Spleen (tissue), 13 donors: ENCODE measurements at places on chromosomes 1 and 21. TPM values are rescaled to one million over a fixed set of nuclear protein-coding genes. Genes with fewer than 3 reads are reported as not detected.

DNA sequence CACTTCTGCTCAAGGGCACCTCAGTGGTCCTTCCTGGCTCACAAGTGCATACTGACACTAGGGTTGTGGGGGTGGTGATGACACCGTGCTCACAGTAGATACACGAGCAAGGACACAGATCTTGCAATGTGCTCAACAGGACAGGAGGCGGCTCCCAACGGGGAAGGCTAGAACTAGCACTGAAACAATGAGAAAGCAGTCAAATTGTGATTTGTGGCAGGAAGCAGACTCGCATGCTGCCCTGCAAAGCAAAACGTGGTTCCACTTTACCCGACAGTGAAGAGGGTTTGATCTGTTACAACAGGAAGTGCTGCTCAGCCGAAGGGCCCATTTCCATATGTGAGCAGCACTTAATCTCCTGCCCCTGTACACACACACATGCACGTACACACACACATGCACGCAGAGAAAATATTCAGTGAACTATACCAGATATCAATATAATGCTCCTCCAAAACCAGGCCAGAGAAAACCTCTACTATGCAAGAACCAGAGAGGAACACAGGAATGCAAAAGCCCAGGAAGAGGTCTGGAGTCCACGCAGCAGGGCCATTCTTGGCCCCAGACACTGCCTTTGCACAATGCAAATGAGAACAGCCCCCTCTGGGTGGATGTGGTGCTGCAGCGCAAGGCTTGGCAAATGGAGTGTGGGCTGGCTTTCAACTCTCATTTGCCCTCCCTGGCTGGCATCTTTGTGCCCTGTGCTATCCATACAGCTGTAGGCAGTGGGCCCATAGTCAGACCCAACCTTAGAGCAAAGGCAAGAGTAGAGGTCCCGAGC, 47.1 kb downstream of the KANK4 start:
- peaks cover 8% of the 10 kb centered on the region for H3K4me1 ChIP-seq
- no peaks in the 10 kb centered on the region for H3K27me3 ChIP-seq
- no peaks in the 10 kb centered on the region for H3K36me3 ChIP-seq
- no peak overlapping the region for H3K4me3 ChIP-seq
- DNase-seq = peak; percentile 79

- H3K4me1 ChIP-seq = no peaks in the 10 kb centered on the region
- H3K27me3 ChIP-seq = no peaks in the 10 kb centered on the region
- H3K4me3 ChIP-seq = no peak overlapping the region
- no peak overlapping the region for H3K27ac ChIP-seq
- H3K36me3 ChIP-seq = no peaks in the 10 kb centered on the region
Measured at GRCh38 chr1:208907790-208908189, 663.6 kb upstream of the PLXNA2 start.

DNA sequence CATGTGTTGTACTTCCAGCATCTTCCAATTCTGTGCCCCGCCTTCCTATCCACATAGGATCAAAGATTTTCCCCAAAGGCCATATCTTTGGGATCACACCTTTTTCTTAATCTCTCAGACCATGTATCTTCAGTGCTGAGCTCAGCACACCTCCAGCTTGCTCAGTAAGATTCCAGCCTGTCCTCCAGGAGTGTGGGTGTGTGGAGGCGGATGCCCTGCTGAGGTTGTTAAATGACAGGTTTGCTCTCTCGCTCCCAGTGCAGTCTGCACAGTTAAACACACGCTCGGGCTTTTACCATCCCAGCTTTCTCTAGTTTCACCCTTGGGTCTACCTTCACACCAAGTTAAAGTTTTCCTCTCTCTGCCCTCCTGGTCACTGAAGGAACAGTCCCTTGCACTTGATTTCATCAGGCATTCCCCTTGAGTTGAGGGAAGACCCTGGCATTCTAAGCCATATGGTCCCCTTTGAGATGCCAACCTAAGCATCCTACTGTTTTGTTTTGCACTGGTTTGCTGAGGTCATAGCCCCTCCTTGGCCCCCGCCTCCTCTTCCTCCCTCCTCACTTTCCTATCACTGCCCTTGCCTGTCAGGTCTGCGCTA, 13.7 kb downstream of the MYOG start:
- no peaks in the 10 kb centered on the region for H3K36me3 ChIP-seq
- peaks cover 16% of the 10 kb centered on the region for H3K4me1 ChIP-seq
- peaks cover 7% of the 10 kb centered on the region for H3K27me3 ChIP-seq
- DNase-seq = no peak

KISS1 gene
- not detected for polyA plus RNA-seq

TEKT2 gene
- polyA plus RNA-seq = not detected
